CD4-positive, alpha-beta T cell treated with Interleukin-21 for 1 hour (primary cell): ENCODE measurements at places on chromosomes 6 and 20.

DNA sequence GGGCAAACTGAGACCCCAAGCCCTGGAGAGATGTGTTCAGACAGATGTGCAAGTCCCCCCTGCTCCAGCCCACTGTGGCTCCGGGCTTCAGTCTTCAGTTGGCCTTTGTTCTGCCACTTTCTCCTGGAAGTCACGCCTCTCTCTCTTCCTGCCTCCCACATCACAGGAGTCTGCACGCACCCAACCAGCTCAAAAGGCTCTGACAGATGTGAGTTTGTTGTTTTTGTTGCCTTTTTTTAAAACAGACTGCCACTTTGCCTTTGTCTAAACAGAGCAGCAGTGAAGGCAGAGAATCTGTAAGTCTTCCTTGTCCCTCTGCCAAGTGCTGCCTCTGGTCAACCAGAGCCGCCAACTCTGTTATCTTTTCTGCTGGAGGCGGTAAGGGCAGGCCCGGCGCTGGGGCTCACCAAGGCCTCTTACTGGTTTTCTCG is 149.7 kb downstream of the TFAP2C start:
- DNase-seq = no peak

DNA sequence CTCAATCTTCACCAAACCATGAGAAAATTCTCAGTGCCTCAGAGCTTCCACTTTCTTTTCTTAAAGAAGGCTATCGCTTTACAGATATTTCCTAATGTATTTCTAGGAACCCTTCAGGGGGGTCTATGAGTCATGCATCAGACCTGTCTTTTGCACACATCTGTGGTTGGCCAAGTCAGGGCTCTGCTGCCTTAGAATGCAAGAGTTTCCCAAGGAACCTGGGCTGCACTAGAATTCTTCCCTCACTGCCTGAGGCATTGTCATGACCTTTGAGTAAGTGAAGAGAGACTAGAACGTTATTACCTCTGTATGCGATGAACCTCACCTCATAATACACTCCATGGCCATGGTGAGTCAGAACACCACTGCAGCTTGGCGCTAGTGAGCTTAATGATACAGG is 365.0 kb upstream of the ID4 start:
- no peak for DNase-seq

GRCh38 chr6:47103931-47104330 is 61.8 kb upstream of the ADGRF1 start:
- DNase-seq = no peak

DNA sequence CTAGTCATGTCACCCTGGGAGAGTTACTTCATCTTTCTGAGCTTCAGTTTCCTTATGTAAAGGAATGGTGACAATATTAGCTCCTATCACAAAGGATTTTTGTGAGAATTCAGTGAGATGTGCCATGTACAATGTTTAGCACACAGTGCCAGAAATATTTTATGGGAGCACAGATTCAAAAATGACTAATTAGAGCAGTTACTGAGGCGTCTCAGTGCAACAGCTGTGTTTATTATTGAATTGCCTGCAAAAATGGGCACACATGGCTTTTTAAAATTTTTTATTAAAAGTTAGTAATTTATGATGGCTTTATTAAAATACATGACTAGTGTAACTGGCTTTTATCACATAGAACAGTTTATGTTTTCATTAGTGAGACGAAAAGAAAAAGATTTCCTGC is 134.3 kb upstream of the AHI1 start:
- no peak for DNase-seq

DNA sequence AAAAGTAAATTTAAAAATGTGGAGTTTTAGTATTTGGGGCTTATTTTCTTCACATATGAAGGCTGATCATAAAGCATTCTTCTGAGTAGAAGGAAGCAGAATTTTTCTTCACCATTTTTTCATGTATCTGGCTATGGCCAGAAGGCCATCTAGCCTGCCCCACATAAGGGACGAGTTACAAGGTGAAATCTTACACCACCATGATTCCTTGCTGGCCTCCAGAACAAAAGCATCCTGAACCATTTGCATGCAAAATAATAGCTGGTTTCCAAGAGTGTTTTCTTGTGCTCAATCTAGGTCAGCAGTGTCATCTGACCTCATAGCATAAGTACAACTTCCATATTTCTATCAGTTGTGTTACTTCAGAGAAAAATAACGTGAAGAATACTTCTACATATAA is 93.1 kb downstream of the BMP5 start:
- no peak for DNase-seq

GRCh38 chr6:36443471-36444428 is 950 bp downstream of the KCTD20 start:
- peak; percentile 33 for DNase-seq

- no peak for DNase-seq
These were observed 132.9 kb upstream of the MCHR2 start for GRCh38 chr6:100126790-100127484.

- no peak for DNase-seq
These were observed 113.0 kb downstream of the MTFR2 start for GRCh38 chr6:136137008-136137692.

GRCh38 chr6:111997078-111997852 is 56.6 kb upstream of the CCN6 start:
- peak; percentile 84 for DNase-seq

DNA sequence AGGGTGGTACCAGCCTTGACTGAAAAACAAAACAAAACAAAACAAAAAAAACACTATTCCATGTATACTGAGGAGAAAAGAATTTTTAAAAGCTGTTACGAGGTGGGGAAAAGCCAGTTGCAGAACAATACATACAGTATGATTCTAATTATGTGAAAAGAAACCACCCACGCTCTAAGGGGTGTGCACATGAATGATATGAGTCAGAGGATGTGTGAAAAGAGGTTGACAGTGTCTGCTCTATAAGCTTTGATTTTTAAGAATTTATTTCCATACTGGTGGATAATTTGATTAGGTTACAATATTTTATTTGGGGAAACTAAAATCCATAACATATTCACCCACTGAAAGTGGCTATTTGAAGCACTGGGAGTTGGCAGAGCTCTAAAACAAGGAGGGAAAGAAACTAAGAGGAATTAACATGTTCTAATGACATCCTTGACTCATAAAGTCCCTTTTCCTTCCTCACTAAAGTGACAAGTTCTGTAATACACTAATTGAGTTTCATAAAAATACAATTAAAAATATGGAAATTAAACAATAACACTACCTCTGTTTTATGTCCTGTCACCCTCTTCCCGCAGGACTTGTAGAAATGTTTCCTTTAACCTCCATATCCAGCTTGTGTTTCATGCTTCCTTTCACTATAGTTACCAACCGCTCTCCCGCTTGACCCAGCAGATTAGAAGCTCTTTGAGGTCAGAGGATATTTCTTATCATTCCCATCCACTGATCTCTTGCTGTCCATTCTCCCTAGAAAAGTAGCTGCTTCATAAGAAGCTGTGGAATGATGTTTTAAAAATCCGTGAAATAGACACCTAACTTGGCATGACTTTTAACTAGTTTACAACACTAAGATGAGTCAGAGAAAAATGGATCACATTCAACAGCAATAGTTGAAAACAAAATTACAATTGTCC is 118.6 kb upstream of the CCDC28A start:
- DNase-seq = no peak

- no peak for DNase-seq
These were observed 16.6 kb downstream of the DNAAF9 start for GRCh38 chr20:3390759-3391425.

- DNase-seq = no peak
These were observed 32.5 kb upstream of the MEI4 start for GRCh38 chr6:77620278-77620882.

- DNase-seq = no peak
These were observed 236.5 kb upstream of the KCNG1 start for GRCh38 chr20:51259455-51259854.

GRCh38 chr20:50680105-50680960 is 11.0 kb downstream of the RIPOR3 start:
- DNase-seq = no peak

DNA sequence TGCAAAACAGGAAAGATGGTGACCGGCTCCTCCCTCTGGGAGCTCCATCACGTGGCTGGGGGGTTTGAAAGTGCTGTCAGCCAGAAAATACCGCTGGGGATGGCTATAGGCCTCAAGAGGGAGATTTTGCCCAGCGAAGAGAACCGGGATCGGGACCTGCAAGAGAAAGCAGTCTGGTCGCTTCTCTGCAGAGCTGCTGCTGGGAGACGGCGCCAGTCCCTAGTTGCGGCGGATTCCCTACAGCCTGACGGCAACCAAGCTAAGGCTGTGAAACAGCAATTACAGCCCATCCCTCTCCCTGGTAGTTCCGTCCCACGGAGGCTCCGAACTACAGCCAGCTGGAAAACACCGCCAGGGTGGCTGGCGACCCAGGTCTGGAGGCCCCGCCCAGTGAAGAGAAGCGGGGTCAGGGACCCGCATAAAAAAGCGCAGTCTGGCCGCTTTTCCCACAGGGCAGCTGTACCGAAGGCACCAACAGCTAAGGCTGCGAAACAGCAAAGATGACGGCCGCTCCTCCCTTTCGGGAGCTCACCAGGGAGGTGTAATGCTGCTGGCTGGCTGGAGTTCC is 238.1 kb upstream of the IRAK1BP1 start:
- DNase-seq = no peak

- peak; percentile 68 for DNase-seq
These were observed 42.6 kb upstream of the SCML4 start for GRCh38 chr6:107866606-107867301.

- no peak for DNase-seq
These were observed at the start of gene FOXQ1 for GRCh38 chr6:1311400-1312202. Gene FOXQ1, plus strand, starts transcription at chr6:1312098. Its CDS starts 607 bp downstream, at chr6:1312705.
